ENCODE measurements at places on chromosomes 12 and 14. TPM values are rescaled to one million over a fixed set of nuclear protein-coding genes. Genes with fewer than 3 reads are reported as not detected.

Gene TRIM9
- 2.9 TPM for total RNA-seq

Gene TAS2R8
- total RNA-seq: 0.45 TPM

Gene CCDC197
- not detected for total RNA-seq

Gene CLEC12A
- total RNA-seq: not detected

Gene AICDA
- total RNA-seq: not detected

Gene LGR5
- 0.25 TPM for total RNA-seq

Gene RAB3IP
- total RNA-seq: 81.4 TPM

Gene ACOT6
- total RNA-seq: 0.45 TPM

Gene GOLT1B
- total RNA-seq: 7.9 TPM

Gene DNAJC22
- 0.49 TPM for total RNA-seq

Gene LRTM2
- not detected for total RNA-seq

Gene BCAT1
- 45.3 TPM for total RNA-seq

Gene SLC25A21
- total RNA-seq: 0.63 TPM

- DNase-seq: no peak
- no peaks in the 10 kb centered on the region for H3K4me1 ChIP-seq
- no peak overlapping the region for H3K27ac ChIP-seq
- H3K27me3 ChIP-seq: no peaks in the 10 kb centered on the region
- no peaks in the 10 kb centered on the region for H3K36me3 ChIP-seq
- H3K4me3 ChIP-seq: no peak overlapping the region
Observed at GRCh38 chr14:72120315-72120714, 188.1 kb downstream of the RGS6 start.

DNA sequence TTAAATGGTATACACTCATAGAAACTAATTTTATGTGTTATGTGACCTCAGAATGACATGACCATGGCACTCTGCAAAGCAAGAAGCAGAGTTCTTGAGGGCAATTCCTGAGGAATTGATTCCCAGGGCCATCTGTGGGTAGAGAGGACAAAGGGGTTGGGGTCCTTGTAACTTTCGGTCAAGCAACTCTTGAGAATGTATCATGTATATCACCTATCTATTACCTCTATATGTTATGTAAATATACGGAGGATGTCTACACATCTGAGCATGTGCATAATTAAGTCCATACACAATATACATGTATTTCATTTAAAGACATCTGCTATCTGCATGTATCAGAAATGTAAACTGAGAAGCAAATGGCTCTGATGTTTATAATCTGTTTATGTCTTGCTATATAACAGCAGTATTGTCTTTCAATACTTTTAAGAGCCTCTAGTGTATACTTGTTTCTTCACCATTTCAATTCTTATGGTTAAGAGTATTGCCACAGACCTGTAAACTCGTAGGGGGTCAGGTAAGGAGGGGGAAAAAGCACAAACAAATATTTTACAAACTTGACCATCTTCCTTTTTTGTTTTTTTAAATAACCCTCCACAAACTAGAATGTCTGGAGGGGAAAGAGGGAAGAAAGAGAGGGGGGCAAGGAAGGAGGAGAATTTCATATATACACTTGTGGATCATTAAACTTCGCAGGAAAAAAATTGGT, 4.5 kb downstream of the FOXA1 start:
- DNase-seq: no peak
- no peaks in the 10 kb centered on the region for H3K36me3 ChIP-seq
- H3K27ac ChIP-seq: no peak overlapping the region
- no peak overlapping the region for H3K4me3 ChIP-seq

GRCh38 chr12:59004456-59004855, 84.2 kb upstream of the LRIG3 start:
- no peak overlapping the region for H3K4me3 ChIP-seq
- H3K4me1 ChIP-seq: no peaks in the 10 kb centered on the region
- no peak overlapping the region for H3K27ac ChIP-seq
- no peak for DNase-seq

GRCh38 chr14:22836301-22837113, at the start of gene MMP14:
Gene MMP14 (plus strand): TSS chr14:22836585. CDS start chr14:22836818, 233 bp downstream.
- peaks cover 11% of the 10 kb centered on the region for H3K4me1 ChIP-seq
- H3K27ac ChIP-seq: no peak within 1 kb of the TSS
- peak; percentile 95 for DNase-seq
- no peaks in the 10 kb centered on the region for H3K27me3 ChIP-seq

GRCh38 chr12:10716704-10717315, 6.3 kb downstream of the YBX3 start:
- H3K4me3 ChIP-seq: no peak overlapping the region
- no peak for DNase-seq
- H3K36me3 ChIP-seq: peaks cover 31% of the 10 kb centered on the region
- H3K4me1 ChIP-seq: peaks cover 34% of the 10 kb centered on the region
- H3K27me3 ChIP-seq: no peaks in the 10 kb centered on the region

DNA sequence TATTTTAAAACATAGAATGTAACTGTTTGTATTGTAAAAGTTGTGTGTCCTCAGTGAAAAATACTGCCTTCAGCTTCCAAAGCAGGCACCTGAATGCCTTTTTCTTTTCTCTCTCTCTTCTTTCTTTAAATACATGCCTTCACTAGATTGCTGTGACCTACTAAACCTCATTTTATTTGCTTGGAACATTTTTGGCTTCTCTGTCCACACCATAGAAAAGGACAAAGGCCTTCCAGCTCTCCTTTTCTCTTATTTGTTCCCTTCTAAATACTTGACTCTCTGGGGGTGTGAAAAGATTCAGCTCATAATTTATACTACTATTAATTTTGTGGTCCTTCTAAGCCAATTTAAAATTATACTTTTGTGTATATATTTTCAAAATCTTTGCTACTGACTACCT, 38.4 kb downstream of the PPM1A start:
- no peaks in the 10 kb centered on the region for H3K27me3 ChIP-seq
- H3K4me1 ChIP-seq: no peaks in the 10 kb centered on the region
- H3K36me3 ChIP-seq: peaks cover 44% of the 10 kb centered on the region

- peaks cover 10% of the 10 kb centered on the region for H3K4me1 ChIP-seq
- no peaks in the 10 kb centered on the region for H3K36me3 ChIP-seq
- no peaks in the 10 kb centered on the region for H3K27me3 ChIP-seq
- H3K27ac ChIP-seq: no peak overlapping the region
- H3K4me3 ChIP-seq: no peak overlapping the region
- DNase-seq: peak; percentile 88
Observed at GRCh38 chr14:24389226-24389848, 9.5 kb upstream of the NYNRIN start.

- peak; percentile 79 for DNase-seq
- no peak overlapping the region for H3K4me3 ChIP-seq
- peaks cover 6% of the 10 kb centered on the region for H3K4me1 ChIP-seq
- no peaks in the 10 kb centered on the region for H3K36me3 ChIP-seq
- H3K27me3 ChIP-seq: no peaks in the 10 kb centered on the region
Observed at GRCh38 chr14:69013943-69014782, 35.1 kb upstream of the ACTN1 start.

GRCh38 chr14:94888121-94888520, 118.2 kb upstream of the GSC start:
- no peak overlapping the region for H3K27ac ChIP-seq
- no peak for DNase-seq
- peaks cover 17% of the 10 kb centered on the region for H3K27me3 ChIP-seq
- H3K4me1 ChIP-seq: no peaks in the 10 kb centered on the region
- H3K4me3 ChIP-seq: no peak overlapping the region
- H3K36me3 ChIP-seq: no peaks in the 10 kb centered on the region

GRCh38 chr12:28652239-28652638, 462.0 kb downstream of the CCDC91 start:
- H3K27ac ChIP-seq: no peak overlapping the region
- no peaks in the 10 kb centered on the region for H3K27me3 ChIP-seq
- no peak overlapping the region for H3K4me3 ChIP-seq
- H3K36me3 ChIP-seq: no peaks in the 10 kb centered on the region
- peak; percentile 74 for DNase-seq

DNA sequence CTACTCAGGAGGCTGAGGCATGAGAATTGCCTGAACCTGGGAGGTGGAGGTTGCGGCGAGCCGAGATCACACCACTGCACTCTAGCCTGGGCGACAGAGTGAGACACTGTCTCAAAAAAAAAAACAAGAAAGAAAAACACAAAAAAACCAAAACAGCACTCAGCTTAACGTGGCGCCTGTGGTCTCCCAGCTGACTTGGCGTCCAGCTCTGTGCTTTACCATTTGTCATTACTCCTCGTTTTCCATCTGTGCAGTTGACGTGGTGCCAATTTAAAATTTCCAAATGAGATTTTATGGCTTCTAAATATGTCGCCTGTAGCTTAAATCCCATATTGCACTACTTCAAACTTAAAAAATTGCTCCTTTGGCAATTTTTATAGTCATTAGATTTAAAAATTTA, 2.0 kb downstream of the MGP start:
- DNase-seq: no peak
- H3K36me3 ChIP-seq: no peaks in the 10 kb centered on the region
- peaks cover 7% of the 10 kb centered on the region for H3K4me1 ChIP-seq
- H3K27ac ChIP-seq: no peak overlapping the region

DNA sequence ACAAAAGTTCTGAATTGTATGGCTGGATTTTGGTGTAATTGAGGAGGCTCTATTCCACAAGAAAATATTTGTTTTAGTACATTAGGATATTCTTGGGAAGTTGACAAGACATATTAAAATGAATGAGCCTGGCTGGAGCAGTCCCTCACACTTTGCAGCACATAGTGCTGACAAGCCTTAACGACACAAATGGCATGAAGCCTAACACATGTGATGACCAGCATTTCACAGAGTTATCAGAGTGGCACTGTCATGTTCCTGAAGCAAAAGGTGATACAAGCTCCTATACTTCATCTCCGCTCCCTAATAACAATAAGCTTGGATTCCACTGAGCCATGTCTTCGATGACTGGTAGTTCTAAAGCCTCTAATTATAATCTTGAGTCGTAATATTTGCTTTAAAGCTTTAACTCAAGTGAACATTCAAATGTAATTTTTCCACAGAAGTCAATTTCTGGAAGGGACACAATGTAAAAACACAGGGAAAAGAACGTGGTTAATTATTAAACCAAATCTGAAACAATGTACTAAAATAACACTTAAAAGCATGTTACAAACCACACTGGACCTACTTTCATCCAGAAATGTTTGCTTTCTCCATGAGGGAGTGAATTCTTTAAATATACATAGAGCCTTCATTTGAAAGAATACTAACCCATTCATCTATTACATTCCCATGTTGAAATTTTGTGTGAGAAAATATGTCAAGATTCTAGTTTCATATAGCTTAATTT, 49.6 kb downstream of the GRIP1 start:
- peaks cover 18% of the 10 kb centered on the region for H3K4me1 ChIP-seq
- H3K27me3 ChIP-seq: no peaks in the 10 kb centered on the region
- H3K36me3 ChIP-seq: no peaks in the 10 kb centered on the region
- H3K27ac ChIP-seq: no peak overlapping the region

- H3K27ac ChIP-seq: no peak overlapping the region
- no peaks in the 10 kb centered on the region for H3K27me3 ChIP-seq
- no peaks in the 10 kb centered on the region for H3K4me1 ChIP-seq
- H3K4me3 ChIP-seq: no peak overlapping the region
Observed at GRCh38 chr12:4331842-4332241, 10.8 kb downstream of the TIGAR start.

GRCh38 chr12:29544428-29545101, 47.1 kb upstream of the OVCH1 start:
- no peaks in the 10 kb centered on the region for H3K4me1 ChIP-seq
- H3K27ac ChIP-seq: no peak overlapping the region
- DNase-seq: no peak
- no peaks in the 10 kb centered on the region for H3K27me3 ChIP-seq

- no peak overlapping the region for H3K27ac ChIP-seq
- peaks cover 4% of the 10 kb centered on the region for H3K4me1 ChIP-seq
- peaks cover 99% of the 10 kb centered on the region for H3K27me3 ChIP-seq
- no peak overlapping the region for H3K4me3 ChIP-seq
Observed at GRCh38 chr12:49540229-49541139, 1.7 kb downstream of the KCNH3 start.

DNA sequence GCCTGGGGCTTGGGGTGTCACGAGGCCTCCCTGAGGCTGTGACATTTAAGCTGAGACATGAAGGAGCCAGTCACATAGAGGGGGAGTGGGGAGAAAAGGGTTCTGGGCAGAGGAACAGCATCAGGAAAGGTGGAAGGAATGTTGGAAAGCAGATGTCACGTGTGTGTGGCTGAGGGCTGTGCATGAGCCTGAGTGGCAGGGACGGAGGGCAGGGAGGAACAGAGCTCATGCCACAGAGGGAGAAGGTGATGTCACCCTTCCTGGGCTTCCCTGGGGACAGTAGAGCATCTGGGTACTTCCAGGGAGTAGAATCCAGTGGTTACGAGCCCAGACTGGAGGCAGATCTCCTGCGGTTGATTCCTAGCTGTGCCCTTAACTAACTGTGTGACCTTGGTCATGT, 32.0 kb upstream of the JDP2 start:
- no peaks in the 10 kb centered on the region for H3K36me3 ChIP-seq
- peaks cover 10% of the 10 kb centered on the region for H3K4me1 ChIP-seq
- no peak overlapping the region for H3K4me3 ChIP-seq
- no peaks in the 10 kb centered on the region for H3K27me3 ChIP-seq
- no peak for DNase-seq
- H3K27ac ChIP-seq: no peak overlapping the region

DNA sequence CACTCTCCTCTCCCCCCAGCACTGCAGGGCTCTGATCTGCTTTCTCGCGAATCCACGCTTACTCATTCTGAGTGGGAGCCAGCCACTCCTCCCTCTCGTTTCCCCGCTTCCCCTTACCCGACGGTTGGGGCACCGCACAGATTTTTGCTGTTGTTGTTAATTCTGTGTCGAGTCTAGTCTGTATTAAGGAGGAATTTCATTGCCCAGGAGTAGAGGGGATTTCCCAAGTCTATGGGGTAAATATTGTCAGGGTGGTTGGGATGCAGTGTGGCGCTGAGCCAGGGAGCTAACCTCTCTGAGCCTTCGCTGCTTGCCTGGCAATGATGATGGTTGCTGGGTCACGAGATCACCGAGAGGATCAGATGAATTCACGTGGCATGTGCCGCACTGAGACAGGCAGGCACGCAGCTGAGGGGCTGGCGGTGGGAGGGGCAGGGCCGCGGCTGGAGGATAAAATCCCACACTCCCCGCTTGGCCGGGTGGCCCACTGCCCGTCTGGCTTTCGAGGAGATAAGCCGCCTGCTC, 18.5 kb downstream of the NCOR2 start:
- DNase-seq: no peak
- H3K4me1 ChIP-seq: peaks cover 53% of the 10 kb centered on the region
- H3K27me3 ChIP-seq: no peaks in the 10 kb centered on the region
- H3K27ac ChIP-seq: peak overlapping the region; percentile 90
